ENCODE measurements at places on chromosomes 2 and 18.

- DNase-seq = no peak
Measured at GRCh38 chr18:21105936-21106335, 5.7 kb downstream of the ROCK1 start.

GRCh38 chr2:84694088-84694622, 177.9 kb downstream of the DNAH6 start:
- DNase-seq = no peak

- DNase-seq = no peak
Measured at GRCh38 chr2:20609349-20609994, 41.4 kb downstream of the HS1BP3 start.

DNA sequence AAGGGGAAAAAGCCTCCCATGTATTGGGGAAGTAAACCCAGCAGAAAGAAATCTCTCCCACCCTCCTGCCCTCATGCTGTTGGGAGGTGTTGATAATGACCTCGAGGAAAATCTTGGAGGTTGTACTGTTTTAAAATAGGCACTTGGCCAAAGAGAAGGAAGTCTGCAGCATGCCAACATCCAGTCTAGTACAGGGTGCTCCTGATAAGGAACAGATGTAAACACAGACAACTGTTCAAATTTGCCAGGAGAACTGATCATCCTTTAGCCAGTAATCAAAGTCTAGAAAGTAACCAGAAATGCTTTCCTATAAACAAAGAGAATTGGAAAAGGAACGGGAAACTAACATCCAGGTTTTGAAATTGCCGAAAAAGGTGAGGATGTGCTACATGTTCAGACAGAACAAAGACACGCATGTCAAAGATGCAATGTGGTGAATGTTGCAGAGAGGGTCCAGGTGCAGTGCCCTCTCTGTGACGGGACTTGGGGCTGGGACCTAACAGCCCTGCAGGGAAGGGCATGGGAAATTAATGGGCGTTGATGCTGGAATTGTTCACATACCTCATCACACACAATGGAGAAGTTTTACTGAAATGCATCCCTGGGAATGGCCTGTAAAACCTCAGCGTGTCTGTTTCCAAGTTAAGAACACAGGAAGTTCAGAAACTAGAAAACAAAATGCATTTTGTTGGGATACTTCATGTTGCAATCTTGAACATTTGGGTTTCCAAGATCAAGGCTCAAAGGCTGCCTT, 125.7 kb upstream of the RND3 start:
- DNase-seq = no peak

Measured in stimulated activated CD8-positive, alpha-beta memory T cell treated with anti-CD3 and anti-CD28 coated beads, Interleukin-7, amount 100 ng/mL, for 1 hour (primary cell).